Karpas-422 (cell line): ENCODE measurements at places on chromosomes 5 and 9. TPM values are rescaled to one million over a fixed set of nuclear protein-coding genes. Genes with fewer than 3 reads are reported as not detected.

The IL9 gene
- total RNA-seq, result not detected in 2 replicates

The IQGAP2 gene
- not detected in 2 replicates for total RNA-seq

The OLFM1 gene
- total RNA-seq, result not detected in 2 replicates

The PKD2L2 gene
- total RNA-seq, result not detected in 2 replicates

The LCN2 gene
- not detected in 2 replicates for total RNA-seq

The SEC24A gene
- total RNA-seq, result 5.2 and 25.8 TPM in 2 replicates

The TPPP gene
- 1.6 and 1.8 TPM in 2 replicates for total RNA-seq

The DNAH5 gene
- total RNA-seq, result not detected in 2 replicates

The SPATA31D4 gene
- not detected in 2 replicates for total RNA-seq

The SPINK13 gene
- total RNA-seq, result not detected in 2 replicates

The IRX2 gene
- total RNA-seq, result not detected in 2 replicates

The DDX46 gene
- 23.0 and 33.1 TPM in 2 replicates for total RNA-seq

The FAM221B gene
- total RNA-seq, result not detected in 2 replicates

The SMIM3 gene
- not detected in 2 replicates for total RNA-seq

The CCNO gene
- total RNA-seq, result 2.2 and 5.0 TPM in 2 replicates

The TMEM252 gene
- not detected in 2 replicates for total RNA-seq

The MARCOL gene
- not detected in 2 replicates for total RNA-seq

The PTGES2 gene
- total RNA-seq, result 68.4 and 114 TPM in 2 replicates

The LNPEP gene
- total RNA-seq, result 38.2 and 92.3 TPM in 2 replicates

The MARCHF3 gene
- total RNA-seq, result 0.56 and 9.9 TPM in 2 replicates

The PIGO gene
- 25.1 and 29.3 TPM in 2 replicates for total RNA-seq

The FGD3 gene
- 9.0 and 24.5 TPM in 2 replicates for total RNA-seq

The PSD2 gene
- total RNA-seq, result not detected in 2 replicates

The SHC3 gene
- total RNA-seq, result 0.04 TPM in 1 of 2 replicates, not detected in the other

The LHX2 gene
- not detected in 2 replicates for total RNA-seq

The TAF11L5 gene
- not detected in 2 replicates for total RNA-seq

The PRRX2 gene
- total RNA-seq, result not detected in 2 replicates

The NUTM2F gene
- total RNA-seq, result not detected in 2 replicates

The CCDC171 gene
- 2.7 and 3.1 TPM in 2 replicates for total RNA-seq
